ENCODE measurements at places on chromosomes 7 and 10.
A peak's percentile ranks its signal among the peaks of the same experiment; 100 is the strongest.

DNA sequence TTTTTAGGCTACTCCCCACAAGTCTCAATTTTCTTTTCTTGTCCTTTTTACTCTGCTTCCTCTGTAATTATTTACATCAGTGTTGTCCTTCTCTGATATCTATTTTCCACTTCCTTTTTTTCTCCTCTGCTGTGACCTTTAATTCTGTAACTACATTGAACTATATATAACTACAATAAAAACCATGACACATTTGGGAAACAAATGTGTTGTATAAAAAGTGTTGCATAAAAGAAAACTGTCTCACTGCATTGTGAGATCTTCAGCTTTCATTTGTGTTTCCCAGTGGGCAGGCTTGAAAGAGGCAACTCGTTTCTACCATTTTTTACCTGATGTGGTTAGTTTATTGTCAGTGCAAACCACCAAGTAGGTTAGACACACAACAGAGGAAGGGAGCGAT lies 483.9 kb upstream of the NRP1 start:
- no peak for DNase-seq

- no peak for DNase-seq
Observed at GRCh38 chr7:115340828-115341227, 418.9 kb downstream of the MDFIC start.

- DNase-seq, result no peak
Observed at GRCh38 chr7:116552602-116553001, 27.8 kb downstream of the CAV1 start.

- no peak for DNase-seq
Observed at GRCh38 chr7:131197920-131198615, 129.6 kb upstream of the MKLN1 start.

GRCh38 chr7:65304175-65304574 lies 69.5 kb upstream of the ZNF92 start:
- no peak for DNase-seq

DNA sequence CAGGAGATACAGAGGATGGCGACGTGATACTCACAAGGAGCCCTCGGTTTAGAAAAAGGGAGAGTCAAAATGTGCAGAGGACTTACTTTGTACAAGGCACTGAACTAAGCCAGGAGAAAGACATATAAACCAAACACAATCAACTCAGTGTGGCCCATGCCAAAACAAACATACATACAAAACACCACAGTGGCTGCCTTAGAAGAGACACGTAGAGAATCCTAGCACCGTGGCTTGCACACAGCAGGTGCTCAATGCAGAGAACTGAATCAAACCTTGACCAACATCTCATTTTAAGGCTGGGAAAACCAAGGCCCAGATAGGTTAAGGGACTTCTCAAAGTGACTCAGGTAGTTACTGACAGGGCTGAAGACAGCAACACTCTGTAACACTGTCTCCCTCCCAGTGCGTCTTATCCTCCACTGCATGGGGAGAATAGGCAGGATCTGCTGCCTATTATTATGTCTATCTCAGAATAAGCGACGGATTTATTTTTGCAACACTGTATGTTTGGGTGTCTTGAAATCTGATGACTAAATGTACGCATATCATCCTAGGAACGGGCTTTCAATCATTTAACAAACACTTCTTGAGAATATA lies 11.0 kb downstream of the SORBS1 start:
- DNase-seq, result no peak

DNA sequence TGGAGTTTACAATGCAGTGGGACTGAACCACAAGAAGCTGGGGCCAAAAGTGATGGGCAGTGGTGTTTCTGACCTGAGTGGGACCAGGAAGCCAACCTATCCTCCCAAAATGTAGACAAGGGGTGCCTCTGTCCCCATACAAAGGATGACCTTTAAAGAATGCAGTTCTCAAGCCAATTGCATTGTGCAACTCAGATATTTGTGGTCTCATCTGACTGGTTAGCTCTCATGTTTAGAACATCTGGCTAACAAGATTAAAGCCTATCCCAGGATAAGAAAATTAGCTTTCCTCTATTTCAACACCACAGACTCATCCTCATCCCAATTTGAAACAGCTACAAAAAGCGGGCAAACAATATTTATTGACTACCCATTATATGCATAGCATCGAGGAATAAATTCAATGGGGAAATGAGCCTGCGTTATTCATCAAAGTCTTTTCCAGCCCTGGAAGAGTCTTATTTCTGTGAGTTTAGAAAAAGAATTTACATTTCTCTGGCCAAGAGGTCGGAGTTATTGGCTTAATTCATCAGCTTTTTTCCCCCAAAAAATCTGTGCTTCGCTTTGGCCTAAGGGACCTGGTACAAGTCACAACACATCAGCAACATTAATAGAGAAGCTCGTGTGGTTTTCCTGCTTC lies 26.7 kb downstream of the ELMO1 start:
- no peak for DNase-seq

DNA sequence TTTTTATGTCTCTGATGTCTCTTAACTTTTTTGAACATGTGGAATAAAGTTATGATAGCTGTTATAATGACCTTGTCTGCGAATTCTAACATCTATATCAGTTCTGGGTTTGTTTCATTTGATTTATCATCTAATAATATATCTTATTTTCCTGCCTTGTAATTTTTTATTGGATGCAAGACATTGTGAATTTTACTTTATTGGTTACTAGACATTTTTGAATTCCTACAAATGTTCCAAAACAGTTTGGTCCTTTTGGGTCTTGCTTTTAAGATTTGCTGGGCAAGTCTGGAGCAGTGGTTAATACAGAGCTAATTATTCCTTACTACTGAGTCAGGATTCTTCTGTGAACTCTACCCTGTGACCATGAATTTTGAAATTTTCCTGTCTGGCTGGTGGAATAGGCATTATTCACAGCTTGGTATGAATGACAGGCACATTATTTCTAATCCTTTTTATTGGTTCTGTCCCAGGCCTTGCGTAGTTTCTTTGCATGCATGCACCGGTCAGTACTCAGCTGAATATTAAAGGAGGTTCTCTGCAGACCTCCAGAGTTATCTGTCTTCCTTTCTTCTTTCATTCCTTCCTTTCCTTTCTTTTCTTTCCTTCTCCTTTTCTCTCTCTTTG lies 9.0 kb downstream of the CUTC start:
- DNase-seq, result no peak

- DNase-seq, result no peak
Observed at GRCh38 chr10:48418189-48418788, 111.8 kb downstream of the MAPK8 start.

- DNase-seq, result no peak
Observed at GRCh38 chr10:127757033-127757432, 20.0 kb downstream of the FOXI2 start.

DNA sequence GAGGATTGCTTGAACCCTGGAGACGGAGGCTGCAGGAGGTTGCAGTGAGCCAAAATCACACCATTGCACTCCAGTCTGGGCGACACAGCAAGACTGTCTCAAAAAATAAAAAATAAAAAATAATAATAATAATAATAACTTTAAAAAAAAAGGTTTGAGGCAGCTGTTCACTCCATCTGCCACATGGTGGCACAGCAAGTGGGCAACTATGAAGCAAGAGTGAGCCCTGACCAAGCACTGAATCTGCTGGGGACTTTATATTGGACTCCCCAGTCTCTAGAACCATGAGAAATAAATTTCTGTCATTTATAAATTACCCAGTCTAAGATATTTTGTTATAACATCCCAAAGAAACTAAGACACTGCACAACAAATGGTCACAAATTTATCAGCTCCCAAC lies 14.6 kb upstream of the BRI3 start:
- DNase-seq, result no peak

DNA sequence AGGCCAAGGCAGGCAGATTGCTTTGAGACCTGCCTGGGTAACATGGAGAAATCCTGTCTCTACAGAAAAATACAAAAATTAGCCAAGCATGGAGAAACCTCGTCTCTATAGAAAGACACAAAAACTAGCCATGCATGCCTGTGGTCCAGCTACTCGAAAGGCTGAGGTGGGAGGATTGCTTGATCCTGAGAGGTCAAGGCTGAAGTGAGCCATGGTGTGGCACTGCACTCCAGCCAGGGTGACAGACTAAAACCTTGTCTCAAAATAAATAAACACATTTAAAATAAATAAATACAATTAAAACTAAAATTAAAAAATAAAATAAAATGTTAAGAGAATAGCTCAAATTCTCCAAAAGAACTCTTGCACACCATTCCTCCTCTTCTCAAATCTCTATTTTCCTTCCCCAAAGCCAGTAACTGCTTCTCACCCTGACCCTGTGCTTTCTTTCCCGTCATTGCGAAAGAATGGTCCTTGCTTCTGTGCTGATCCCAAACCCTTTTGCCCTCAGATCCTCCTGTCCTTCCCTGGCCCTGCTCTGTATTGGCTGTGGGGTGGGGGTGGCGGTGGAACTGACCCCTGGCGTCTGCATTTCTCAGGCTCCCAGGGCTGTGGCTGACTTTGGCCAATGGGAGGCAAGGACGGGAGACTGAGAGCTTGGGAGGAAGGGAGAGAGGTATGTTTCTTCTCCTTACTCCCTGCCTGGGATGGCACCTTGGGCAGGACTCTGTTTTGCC lies 12.4 kb downstream of the SRGN start:
- DNase-seq, result no peak

GRCh38 chr10:98361131-98362025 lies 53.6 kb downstream of the PYROXD2 start:
- peak; percentile 92 for DNase-seq

DNA sequence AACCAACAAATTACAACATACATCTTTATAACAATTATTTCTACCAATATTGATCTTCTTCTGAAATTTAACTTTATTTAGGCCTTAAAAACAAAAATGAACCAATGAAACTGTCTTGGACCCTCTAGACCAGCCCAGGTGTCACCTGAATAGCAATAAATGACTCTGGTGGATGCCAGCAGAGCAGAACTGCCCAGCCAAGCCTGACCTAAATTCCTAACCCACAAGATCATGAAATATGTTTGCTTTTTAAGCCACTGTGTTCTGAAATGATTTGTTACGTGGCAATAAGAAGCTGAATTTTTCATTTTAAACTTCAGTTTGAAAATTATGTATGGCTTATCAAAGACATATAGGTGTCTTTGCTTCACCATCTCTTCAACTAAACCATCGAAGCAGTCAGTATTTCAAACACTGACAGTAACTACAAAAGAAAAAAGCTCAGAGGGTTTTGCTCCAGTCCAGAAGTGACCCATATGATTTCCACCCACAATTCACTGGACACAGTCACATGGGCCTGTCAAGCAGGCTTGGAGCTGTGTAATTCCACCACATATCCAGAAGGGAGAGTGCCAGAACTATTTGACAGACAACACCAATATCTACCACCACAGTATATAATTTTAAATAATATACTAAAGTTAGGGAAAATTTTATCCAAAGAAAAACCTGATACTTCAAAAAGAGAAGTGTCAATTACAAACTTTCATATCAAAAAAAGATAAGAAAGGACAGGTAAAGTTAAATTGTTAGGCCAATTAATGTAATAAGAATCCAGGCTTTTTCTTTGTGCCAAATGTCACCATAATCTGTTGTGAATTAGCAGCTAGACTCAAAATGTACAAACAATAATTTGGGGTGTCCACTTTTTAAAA lies 94.5 kb downstream of the KMT2C start:
- DNase-seq, result no peak

GRCh38 chr10:121655254-121656144 lies 57.3 kb upstream of the FGFR2 start:
- no peak for DNase-seq

DNA sequence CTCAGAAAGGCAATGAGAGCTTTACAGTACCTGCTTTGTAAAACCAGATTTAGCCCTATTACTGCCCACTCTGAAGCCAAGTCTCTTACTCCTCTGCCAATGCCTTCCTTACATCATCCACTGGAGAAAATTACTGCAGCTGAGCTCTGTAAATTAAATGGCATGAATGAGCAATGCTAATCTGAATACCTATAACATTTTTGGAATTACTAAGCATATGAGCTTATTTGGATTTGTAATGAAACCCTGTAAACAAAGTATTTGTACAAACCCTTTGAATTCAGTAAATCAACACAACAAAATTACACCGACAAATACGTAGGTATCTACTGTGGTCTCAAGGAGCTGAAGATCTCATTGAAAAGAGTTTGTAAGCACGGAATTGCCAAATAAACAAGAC lies 12.1 kb upstream of the CCNY start:
- DNase-seq, result no peak

DNA sequence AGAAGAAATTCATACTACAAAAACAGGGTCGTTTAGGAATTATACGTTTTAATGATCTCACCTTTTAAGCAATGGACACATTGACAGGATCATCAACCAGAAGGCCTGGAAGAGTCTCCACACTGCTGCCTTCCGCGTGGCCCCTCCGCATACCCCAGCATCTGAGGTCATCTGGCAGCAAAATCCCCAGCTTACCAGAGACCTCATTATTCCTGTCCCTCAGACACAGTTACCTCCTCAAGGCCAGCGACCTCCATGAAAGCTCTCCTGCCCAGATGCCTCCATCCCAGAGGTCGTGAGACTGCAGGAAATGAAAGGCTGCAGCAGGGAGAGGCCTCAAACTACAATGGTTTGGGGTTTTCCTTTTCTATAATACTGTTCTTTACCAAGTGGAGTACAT lies 14.8 kb upstream of the GSAP start:
- DNase-seq, result no peak

DNA sequence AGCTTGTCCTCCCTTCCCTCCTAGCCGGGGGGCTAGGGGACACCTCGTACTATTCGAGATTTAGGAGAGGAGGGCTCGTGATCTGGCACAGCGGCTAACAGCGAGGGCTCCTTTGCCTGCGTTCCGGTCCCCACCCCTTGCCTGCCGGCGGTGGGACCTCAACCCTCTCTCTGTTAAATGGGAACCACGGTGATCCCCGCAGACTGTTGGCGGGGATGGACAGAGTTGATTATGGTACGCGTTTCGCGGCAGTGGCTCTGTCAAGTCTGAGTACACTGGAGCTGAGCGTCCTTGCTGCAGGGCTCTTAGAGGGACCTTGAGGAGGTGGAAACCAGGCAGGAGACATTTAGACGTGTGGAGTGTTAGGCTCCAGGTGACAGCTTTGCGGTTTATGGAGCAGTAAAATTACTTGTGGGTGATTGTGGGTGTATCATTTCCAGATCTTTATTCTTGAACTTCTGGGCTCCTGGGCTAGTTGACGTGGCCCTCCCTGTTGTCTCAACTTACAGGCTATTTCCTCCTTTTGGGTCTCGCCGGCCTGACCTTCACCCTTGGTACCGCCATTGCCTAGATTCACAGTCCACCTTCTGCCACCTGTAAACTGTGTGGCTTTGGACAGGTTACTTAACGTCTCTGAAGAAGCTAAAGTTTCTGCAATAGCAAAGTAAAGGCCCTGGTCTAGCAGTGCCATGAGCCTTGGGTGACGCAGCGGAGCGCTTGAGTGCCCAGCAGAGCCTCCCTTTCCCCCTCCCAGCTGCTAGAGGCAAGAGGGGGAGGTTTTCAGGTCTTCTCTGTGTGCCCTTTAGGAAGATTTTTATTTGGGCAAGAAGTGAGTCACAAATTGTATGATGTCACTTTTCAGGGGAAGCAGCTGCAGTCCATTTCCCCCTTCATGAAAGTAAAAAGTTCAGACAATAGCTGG lies 739 bp downstream of the CASP7 start:
- peak; percentile 79 for DNase-seq

- DNase-seq, result no peak
Observed at GRCh38 chr10:5090551-5090950, 3.7 kb upstream of the AKR1C3 start.

- DNase-seq, result no peak
Observed at GRCh38 chr7:125773113-125773785, 843.6 kb upstream of the POT1 start.

- no peak for DNase-seq
Observed at GRCh38 chr10:60541451-60541850, 151.8 kb upstream of the ANK3 start.
